Stimulated activated CD4-positive, alpha-beta T cell treated with anti-CD3 and anti-CD28 coated beads, Interleukin-15, amount 100 ng/mL, for 48 hours (primary cell): ENCODE measurements at places on chromosomes 6 and 20.

DNA sequence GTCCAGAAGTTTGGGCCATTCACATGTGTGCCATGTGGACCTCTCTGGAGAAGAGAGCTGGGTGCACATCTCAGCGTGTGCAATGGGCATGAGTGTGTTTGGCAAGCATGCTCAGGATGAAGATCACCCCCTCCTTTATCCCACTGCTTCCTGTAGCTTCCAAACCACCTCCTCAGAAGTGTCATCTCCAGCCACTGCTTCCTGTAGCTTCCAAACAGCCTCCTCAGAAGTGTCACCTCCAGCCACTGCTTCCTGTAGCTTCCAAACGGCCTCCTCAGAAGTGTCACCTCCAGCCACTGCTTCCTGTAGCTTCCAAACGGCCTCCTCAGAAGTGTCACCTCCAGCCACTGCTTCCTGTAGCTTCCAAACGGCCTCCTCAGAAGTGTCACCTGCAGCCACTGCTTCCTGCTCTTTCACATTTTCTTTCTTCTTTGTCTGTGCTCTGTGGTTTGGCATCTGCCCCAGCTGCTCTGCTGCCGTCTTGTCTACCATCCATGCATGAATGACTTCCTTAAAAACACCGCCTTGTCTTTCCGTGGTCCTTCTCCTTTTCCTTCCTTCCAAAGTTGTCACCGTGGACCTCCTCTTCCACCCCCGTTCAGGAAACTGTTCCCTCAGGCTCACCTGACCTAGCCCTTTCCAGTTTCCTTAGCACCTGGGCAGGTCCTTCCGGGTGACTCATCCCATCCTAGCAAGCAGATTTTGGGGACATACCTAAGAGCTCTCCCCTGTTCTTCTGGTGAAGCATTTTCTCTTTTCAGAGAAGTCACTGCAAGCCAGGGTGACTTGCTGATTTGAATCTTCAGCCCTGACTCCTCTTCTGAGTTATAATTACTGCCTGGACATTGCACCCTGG is 43.5 kb upstream of the TIAM2 start:
- no peak for DNase-seq

DNA sequence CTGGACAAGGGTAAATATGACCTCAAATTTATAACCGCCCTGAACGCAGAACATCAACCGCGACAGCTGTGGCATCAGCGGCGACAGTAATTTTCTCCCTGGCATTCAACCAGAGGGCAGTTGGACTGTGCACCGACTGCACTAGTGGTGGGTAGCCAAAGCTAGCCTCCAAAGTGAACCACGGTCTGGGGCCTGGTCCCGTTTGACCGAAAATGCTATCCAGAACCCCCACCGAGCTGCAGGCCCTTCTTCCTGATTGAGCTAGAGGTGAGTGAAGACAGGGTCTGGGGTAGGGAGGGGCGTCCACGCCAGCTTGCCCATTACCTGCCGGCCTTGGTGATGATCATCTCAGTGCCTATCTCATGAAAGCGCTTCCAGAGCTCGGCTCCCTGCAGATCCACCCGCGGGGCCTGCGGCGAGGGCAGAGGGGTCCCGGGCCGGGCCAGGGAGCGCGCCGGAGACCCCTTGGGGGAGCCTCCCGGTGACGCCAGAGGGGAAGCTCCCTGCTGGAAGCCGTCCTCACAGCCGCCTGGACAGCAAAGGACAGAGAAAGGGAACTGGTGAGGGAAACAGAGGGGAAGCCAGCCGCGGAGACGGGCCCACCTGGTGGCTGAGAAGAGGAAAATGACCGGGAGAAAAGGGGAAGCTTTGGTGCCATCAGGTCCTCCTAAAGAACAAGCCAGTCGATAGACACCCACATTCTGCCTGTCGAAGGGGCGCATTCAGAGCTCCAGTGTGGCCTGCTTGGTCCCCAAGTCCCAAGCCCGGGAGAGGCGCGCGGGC is 2.0 kb downstream of the TBX18 start:
- no peak for DNase-seq

- no peak for DNase-seq
These were observed 78.9 kb downstream of the DHX35 start for GRCh38 chr20:39041067-39041466.

- DNase-seq: no peak
These were observed 23.5 kb upstream of the MLIP start for GRCh38 chr6:54087721-54088120.

DNA sequence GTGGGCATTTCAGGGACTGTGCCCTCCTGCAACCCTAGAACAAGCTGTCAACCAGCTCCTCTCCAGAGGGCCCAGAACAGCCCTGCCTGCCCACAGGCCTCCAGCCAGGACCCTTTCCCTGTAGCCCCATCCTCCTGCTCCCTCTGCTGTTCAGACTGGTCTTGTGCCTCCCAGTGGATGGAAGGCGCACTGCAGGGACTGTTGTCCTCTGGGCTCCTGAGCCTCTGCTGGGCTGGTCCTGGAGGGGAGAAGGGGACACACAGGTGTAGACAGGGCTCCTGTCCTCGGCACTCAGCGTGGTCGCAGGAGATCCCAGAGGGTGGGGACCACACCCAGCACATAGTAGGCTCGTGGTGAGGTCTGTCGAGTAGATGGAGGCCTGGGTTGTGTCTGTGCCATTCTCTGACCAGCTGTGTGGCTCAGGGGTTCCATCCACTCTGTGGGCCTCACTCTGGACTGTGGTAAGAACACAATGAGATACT is 11.5 kb downstream of the ITPR3 start:
- peak; percentile 29 for DNase-seq

GRCh38 chr20:21101932-21102575 is 4.1 kb downstream of the LINC00237 start:
- DNase-seq: no peak

GRCh38 chr6:47034926-47035325 is 7.2 kb downstream of the ADGRF1 start:
- no peak for DNase-seq

GRCh38 chr20:33104336-33104735 is 24.9 kb downstream of the BPIFB4 start:
- DNase-seq: no peak

- DNase-seq: no peak
These were observed 28.8 kb downstream of the RWDD2A start for GRCh38 chr6:83221889-83222479.

DNA sequence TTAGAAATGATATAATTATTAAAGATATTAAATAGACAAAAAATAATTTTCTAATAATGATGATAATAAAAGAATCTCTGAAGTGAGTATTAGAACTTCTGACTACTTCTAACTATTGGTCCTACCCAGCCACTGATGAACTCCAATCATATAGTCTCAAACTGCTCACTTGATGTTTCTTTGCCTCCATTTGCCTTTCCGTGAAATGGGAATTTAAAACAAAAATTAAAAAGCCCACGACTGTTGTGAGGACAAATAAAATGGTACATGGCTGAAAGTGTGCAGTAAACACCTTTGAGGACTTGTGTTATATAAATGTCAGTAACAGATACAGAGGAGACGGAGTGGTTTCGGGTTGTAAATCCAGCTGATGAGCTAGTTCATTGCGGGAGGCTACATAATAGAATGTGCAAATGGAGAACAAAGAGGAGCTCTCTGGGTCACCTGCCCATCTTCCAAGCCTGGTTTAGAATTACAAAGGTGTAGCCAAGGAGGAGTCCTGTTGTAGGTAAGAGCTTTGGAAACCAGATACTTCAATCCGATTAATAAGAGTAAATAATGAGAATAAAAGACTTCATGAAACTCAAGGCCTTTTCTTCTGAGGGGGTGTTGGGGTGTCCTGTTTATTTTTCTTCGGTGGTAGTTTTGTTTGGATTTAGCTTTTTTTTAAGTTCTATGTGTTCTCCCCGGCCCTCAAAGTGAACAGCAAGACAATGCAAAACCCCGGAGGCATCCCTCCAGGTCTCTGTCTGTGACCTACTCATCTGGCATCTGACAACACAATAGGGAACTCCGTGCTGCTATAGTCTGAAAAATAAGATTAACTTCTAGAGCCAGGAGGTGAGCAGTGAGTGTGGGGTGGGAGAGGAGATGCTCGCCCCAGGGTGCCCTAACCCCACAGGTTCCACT is 4.4 kb upstream of the PXDC1 start:
- DNase-seq: no peak

- DNase-seq: no peak
These were observed 18.0 kb upstream of the CDK5RAP1 start for GRCh38 chr20:33419140-33419974.

DNA sequence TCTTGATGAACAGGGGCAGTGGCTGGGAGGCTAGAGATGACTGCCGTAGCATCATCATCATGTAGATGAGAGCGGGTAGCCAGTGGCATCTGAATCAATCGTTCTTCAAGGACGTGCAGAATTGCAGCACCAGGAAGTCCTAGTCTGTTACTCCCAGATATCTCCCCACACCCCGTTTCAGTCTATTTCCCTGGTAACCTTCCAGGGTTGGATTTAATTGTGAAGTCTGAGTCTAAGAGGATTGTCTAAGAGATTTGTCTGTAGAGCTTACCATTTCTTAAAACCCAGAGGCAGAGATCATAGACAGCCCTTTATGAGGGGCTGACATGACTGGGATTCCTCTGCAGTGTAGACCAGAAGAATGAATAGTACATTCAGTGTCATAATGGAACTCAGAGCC is 16.6 kb upstream of the CD83 start:
- DNase-seq: no peak

DNA sequence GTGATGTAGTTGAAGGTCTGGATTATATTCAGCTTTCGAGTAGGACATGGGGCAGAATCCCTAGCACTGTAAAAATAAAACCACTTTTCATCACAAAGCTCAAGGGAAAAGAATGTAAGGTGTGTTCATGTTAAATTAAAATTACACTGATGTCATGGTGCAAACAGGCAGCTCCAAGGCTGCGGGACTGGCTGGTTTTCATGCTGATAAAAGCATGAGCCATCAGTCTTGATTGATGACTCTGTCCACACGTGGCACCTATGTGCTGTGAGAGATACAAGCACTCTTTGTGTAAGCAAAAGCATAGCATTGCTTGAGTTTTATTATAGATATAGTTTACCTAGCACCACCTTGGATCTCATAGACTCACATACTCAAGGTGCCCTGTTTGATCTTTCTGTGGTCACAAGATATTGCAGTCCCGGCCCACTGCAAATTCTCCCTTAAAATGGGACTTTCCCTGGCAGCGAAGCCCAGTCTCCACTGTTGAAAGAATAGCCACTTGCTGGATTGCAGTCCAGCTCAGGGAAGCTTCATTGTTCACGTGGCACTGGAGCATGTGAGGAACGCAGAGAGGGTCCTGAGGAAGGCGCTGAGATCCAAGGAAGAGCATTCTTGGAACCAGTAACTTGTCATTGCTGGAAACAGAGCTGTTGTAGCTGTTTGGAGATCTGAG is 90.6 kb downstream of the TIAM2 start:
- DNase-seq: no peak

DNA sequence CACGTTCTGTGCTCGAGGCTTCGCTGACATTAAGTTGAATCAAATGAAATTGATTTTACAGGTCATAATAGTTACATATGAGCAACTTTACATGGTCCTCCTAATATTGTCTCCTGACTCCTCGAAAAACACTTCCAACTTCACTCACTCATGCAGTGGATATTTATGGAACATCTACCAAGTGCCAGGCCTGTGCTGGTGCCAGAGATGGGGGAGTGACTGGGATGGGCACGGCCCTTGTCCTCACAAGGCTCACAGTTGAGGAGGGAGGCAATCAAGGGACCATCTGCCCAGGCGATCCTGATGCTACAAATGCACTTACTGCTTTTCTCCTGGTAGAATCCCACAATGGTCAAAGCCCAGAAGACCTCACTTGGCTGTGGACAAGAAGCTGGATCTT is 426.4 kb downstream of the PREX1 start:
- DNase-seq: no peak

GRCh38 chr20:34316196-34316814 is 13.2 kb upstream of the AHCY start:
- DNase-seq: no peak

- DNase-seq: no peak
These were observed 22.3 kb upstream of the HECA start for GRCh38 chr6:139112561-139112960.

GRCh38 chr6:154537511-154538325 is 27.2 kb upstream of the CNKSR3 start:
- no peak for DNase-seq

DNA sequence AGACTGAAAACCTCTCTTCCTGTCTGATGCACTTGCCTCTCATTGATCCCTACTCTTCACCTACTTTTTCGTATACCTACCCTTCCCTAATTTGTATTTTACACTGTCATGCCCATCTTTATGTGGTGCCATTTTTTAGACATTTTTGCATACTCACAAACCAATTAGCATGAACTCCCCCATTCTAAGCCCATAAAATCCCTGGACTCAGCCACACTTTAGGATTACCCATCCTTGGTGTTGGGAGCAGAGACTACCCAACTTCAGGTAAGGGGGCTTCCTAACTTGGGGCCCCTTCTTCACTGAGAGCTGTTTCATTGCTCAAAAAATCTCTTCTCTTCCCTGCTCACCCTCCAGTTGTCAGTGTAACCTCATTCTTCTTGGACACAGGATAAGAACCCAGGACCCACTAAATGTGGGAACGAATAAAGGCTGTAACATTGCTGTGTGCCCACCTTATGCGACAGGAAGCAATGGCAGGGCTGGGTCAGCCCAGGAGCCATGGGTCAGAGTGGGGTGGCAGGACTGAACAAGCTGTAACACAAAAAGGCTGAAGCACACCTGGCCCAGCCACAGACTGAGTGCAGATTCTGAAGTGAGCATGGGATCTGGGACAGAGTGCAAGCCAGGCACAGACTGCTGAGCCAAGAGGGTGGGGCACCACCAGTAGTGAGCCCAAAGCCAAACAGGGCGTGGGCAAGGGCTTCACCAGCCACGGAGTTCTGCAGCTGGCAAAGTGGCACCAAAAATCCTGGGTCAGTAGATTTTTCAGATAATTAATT is 789.1 kb upstream of the HS3ST5 start:
- no peak for DNase-seq

DNA sequence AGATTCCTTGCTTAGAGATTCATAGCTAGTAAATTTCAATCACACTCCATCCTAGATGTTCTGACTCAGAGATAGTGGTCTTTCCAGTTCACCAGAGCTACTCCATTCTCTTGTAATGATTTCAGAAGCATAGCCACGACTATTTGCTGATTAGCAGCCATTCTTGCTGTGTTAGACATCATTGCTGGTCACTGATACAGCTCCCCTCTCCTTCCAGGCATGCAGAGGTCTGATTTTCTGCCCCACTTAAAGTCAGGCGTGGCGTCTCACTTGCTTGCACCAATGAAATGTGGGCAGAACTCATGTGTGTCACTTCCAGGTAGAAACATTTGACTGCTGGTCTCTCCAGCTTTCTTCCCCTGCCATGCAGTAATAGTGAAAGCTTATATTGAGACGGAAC is 168.9 kb upstream of the JARID2 start:
- no peak for DNase-seq

GRCh38 chr20:5413394-5413793 is 96.6 kb upstream of the PROKR2 start:
- DNase-seq: no peak

GRCh38 chr20:43691928-43692524 is 25.1 kb downstream of the MYBL2 start:
- peak; percentile 35 for DNase-seq

- no peak for DNase-seq
These were observed 79.1 kb upstream of the MAN1A1 start for GRCh38 chr6:119428633-119429032.

DNA sequence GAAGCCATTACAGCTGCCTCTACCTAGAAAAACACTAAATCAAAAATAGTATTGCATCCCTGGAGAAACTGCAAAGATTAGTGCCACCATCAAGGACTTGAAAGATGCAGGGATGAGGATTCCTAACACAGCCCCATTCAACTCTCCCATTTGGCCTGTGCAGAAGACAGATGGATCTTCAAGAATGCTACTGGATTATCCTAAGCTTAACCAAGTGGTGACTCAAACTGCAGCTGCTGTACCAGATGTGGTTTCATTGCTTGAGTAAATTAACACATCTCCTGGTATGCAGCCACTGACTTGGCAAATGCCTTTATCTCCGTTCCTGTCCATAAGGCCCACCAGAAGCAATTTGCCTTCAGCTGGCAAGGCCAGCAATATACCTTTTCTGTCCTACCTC is 117.4 kb downstream of the TBC1D32 start:
- DNase-seq: no peak
